ENCODE measurements at places on chromosomes 16 and 17. TPM values are rescaled to one million over a fixed set of nuclear protein-coding genes. Genes with fewer than 3 reads are reported as not detected.

DNA sequence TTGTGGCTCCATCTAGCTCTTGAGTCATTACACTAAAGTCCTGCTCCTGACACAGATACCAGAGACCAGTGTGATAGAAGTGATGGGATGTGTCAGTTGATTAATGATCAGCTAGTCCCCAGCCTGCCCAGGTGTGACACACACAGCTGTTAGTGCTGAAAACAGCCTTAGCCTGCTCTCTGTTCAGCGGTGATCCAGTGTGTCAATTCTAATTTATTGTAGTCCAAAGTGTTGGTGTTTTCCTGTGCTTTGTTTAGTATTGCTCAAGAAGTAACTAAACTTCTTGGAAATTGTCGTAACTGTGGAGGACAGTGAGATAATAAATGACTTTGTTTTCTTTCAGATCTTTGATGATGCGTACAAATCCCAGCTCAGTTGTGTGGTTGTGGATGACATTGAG, 92.3 kb downstream of the WNT3 start:
- H3K27me3 ChIP-seq: no peaks in the 10 kb centered on the region
- H3K4me3 ChIP-seq: no peak overlapping the region
- peaks cover 39% of the 10 kb centered on the region for H3K36me3 ChIP-seq
- H3K27ac ChIP-seq: no peak overlapping the region
- DNase-seq: no peak
- no peaks in the 10 kb centered on the region for H3K4me1 ChIP-seq

DNA sequence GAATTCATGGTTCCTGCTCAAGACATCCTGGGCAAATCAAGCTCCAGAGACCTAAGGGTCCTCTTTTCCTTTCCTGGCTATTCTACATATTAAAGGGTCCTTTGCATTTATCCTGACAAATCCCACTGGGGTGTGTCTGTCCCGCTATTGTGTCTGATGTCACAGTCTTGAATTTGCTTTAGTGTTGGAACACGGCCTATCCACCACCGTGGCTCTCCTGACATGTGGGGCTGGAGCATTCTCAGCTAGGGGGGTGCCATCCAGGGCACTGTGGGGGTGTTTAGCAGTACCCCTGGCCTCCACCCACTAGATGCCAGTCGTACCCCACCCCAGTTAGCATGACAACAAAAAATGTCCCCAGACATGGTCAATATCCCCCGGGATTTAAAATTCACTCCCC, 92.9 kb downstream of the IRF8 start:
- H3K27me3 ChIP-seq: peaks cover 98% of the 10 kb centered on the region
- H3K27ac ChIP-seq: no peak overlapping the region
- H3K4me3 ChIP-seq: no peak overlapping the region
- no peak for DNase-seq
- H3K36me3 ChIP-seq: no peaks in the 10 kb centered on the region

Gene CALB2
- 0.36 TPM for total RNA-seq

DNA sequence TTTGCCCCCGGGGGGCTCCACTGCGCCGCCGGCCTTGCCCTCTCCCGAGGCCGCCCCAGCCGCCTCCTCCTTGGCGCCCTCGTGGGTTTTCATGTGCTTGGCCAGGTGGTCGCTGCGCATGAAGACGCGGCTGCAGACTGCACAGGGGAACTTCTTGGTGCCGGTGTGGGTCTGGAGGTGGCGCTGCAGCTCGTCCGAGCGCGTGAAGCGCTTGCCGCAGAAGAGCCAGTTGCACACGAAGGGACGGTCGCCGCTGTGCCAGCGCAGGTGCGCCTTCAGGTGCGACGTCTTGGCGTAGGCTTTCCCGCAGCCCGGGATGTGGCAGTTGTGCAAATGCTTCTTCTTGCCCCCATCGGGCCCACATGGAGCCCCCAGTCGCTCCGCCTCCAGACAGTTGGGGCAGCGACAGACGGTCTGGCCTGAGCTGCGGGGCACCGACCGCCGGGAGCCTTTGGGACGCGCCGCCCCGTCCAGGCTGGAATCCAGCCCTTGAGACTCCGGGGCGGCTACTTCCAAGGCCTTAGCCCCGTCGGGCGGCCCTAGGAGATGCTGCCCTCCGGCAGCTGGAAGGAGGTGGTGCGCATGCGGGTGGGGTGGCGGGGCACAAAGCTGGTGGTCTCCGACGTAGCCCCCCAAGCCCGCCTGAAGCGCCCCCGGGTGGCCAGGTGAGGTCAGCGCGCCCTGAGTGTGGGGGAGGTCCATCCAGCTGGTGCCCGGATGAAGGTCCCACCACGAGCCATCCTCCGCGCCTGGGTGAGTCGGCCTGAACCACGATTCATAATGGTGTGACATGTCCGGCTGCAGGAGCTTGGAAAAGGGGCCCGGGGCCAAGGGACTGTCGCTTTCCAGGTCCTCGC, 3.4 kb downstream of the SP6 start:
- peaks cover 91% of the 10 kb centered on the region for H3K27me3 ChIP-seq
- H3K4me3 ChIP-seq: no peak overlapping the region
- H3K27ac ChIP-seq: no peak overlapping the region
- peaks cover 30% of the 10 kb centered on the region for H3K4me1 ChIP-seq
- H3K36me3 ChIP-seq: no peaks in the 10 kb centered on the region

- no peaks in the 10 kb centered on the region for H3K36me3 ChIP-seq
- no peaks in the 10 kb centered on the region for H3K4me1 ChIP-seq
- no peak overlapping the region for H3K4me3 ChIP-seq
- no peak for DNase-seq
- H3K27me3 ChIP-seq: no peaks in the 10 kb centered on the region
These were observed 32.1 kb downstream of the USP43 start for GRCh38 chr17:9677411-9677810.

- no peak for DNase-seq
- H3K4me1 ChIP-seq: no peaks in the 10 kb centered on the region
- peaks cover 5% of the 10 kb centered on the region for H3K27me3 ChIP-seq
- H3K27ac ChIP-seq: no peak overlapping the region
These were observed 596.3 kb upstream of the SALL1 start for GRCh38 chr16:51747329-51747728.

Gene P2RX1
- 0.55 TPM for total RNA-seq

Gene TXNDC11
- total RNA-seq: 23.9 TPM

DNA sequence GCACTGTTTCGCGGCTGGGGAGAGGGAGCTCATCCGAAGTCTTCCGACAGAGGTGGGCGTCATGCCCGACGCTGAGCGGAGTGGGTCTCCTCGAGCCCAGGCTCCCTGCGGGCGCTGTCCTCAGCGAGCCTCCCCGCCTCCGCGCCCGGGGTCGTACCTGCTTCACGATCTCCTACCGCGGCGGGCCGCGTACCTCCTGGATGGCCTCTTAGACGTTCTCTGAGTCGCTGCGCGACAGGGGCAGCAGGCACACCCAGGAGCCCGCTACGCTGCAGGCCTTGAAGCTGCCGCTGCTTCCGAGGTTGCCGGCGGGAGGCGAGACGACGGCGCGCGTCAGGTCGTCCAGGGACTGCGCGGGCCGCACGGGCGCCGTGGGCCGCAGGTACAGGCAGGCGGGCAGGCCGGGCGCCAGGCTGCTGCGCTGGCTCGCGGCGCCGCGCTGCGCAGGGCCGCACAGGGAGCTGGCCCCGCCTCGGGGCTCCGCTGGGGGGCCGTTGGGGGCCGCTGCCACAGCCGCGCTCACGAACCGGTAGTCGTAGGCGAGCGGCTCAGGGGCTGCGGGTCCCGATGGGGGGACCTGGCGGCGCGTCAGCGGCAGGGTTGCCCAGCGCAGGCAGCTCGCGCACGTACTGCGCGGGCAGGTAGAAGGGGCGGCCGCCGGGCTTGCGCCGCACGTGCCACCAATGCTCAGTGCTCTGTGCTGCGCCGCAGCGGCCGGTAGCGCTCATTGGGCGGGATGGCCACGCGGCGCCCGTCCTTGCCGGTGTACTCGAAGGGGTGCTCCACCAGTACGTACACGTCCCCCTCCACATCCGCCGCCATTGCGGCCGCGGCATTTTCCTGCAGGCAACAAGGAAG, 116.4 kb upstream of the SMURF2 start:
- H3K27me3 ChIP-seq: peaks cover 59% of the 10 kb centered on the region
- peak overlapping the region; percentile 72 for H3K4me3 ChIP-seq
- no peaks in the 10 kb centered on the region for H3K36me3 ChIP-seq
- H3K27ac ChIP-seq: peak overlapping the region; percentile 44
- H3K4me1 ChIP-seq: peaks cover 71% of the 10 kb centered on the region

- H3K4me1 ChIP-seq: no peaks in the 10 kb centered on the region
- no peak for DNase-seq
- no peak overlapping the region for H3K4me3 ChIP-seq
- peaks cover 21% of the 10 kb centered on the region for H3K27me3 ChIP-seq
- no peaks in the 10 kb centered on the region for H3K36me3 ChIP-seq
These were observed 392.1 kb upstream of the SALL1 start for GRCh38 chr16:51542981-51543815.

DNA sequence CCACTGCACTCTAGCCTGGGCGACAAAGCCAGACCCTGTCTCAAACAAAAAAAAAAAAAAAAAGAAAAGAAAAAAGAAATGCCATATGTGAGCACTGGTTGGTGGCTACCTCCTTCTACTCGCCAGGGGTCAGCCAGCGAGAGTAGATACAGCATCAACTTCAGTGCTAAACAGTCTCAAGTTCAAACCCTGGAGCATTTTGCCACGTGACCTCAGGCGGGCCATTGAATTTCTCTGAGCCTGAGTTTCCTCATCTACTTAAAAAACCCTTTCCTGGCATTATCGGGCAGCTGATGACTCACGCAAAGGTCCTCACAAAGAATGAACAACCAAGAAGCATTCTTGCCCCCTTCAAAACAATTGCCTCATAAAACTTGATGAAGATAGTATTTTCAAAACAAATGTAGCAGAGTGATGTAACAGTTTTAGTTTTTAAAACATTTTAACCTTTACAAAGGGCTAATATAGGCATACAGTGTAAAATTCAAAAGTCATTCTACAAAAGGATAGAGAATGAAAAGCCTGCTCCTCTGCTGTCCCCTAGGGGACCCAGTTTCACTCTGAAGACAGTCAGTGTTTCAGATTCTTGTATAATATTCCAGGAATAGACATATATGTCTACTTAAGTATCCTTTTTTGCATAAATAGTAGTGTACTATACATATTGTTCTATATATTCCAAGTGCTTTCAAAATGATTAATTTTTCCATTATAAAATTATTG, 28.4 kb downstream of the DNAH2 start:
- no peaks in the 10 kb centered on the region for H3K36me3 ChIP-seq
- peaks cover 18% of the 10 kb centered on the region for H3K27me3 ChIP-seq
- peaks cover 10% of the 10 kb centered on the region for H3K4me1 ChIP-seq

DNA sequence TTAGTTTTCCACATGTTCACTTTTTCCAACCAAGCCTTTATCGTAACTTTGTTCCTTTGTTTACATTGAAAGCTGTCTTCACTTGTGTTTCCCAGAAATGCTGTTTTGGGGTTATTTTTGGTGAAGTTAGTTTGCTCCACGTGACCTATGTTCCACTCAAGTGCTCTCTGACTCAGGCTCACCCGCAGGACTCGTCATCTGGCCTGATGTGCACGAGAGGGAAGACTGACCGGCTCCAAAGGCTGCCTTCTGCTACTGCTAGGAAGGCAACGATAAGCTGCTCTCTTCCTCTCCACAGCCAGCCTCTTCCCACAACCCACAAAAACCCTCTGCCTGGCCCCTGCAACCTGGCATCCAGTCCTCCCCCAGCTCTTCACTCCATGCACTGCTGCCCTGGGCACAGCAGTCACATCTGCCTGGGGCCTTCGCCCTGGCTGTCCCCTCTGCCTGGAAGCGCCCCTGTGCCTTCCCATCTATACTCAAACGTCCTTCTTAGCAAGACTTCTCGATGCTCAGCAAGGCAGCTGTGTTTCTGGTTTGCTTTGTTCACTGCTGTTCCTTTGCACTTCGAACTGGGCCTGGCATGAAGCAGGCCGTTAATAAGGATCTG, 28.0 kb downstream of the ZCCHC14 start:
- H3K27me3 ChIP-seq: no peaks in the 10 kb centered on the region
- peaks cover 91% of the 10 kb centered on the region for H3K4me1 ChIP-seq
- DNase-seq: peak; percentile 61
- H3K27ac ChIP-seq: peak overlapping the region; percentile 88

Gene GLP2R
- not detected for total RNA-seq

DNA sequence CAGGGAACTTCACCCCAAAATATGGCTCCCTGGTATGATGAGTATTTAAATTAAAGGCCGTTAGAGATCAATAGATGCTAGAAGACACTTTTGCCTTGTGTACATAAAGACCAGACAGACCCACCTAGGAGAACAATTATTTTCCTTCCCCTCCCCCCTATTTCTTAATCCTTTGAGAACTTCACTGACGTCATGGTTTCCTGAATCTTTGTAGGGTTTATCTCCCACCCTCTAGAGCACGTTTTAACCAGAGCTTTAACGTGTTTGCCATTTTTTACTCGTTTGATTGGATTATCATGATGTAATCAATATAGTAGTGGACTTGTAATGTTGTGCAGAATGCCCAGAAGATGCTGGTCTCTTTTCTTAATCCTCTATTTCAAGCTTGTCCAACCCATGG, 22.9 kb upstream of the XYLT2 start:
- H3K27ac ChIP-seq: no peak overlapping the region
- H3K4me3 ChIP-seq: no peak overlapping the region
- no peaks in the 10 kb centered on the region for H3K36me3 ChIP-seq
- no peak for DNase-seq
- no peaks in the 10 kb centered on the region for H3K4me1 ChIP-seq
- no peaks in the 10 kb centered on the region for H3K27me3 ChIP-seq

Data from left ventricle myocardium inferior (tissue), 1 donor.